Activated naive CD8-positive, alpha-beta T cell treated with anti-CD3 and anti-CD28 coated beads for 36 hours (primary cell): ENCODE measurements at places on chromosomes 6 and 20. TPM values are rescaled to one million over a fixed set of nuclear protein-coding genes. Genes with fewer than 3 reads are reported as not detected.

DNA sequence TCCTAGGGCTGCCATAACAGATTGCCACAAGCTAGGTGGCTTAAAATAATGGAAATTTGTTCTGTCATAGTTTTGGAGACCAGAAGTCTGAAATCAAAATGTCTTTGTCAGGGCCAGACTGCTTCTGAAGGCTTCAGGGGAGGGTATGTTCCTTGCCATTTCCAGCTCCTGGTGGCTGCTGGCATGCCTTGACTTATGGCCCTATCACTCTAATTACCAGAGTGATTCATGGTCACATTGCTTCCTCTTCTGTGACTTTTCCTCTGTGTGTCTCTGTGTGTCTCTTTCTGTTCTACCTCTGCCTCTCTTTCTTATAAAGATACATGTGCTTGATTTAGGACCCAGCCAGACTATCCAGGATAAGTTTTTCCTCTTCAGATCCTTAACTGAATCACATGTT lies 635.2 kb upstream of the IMPG1 start:
- H3K4me3 ChIP-seq = no peak overlapping the region
- H3K36me3 ChIP-seq = no peaks in the 10 kb centered on the region
- H3K27me3 ChIP-seq = no peaks in the 10 kb centered on the region
- DNase-seq = no peak

GRCh38 chr6:104418125-104418524 lies 441.6 kb downstream of the HACE1 start:
- H3K27ac ChIP-seq = no peak overlapping the region
- H3K27me3 ChIP-seq = peaks cover 5% of the 10 kb centered on the region
- H3K4me3 ChIP-seq = no peak overlapping the region
- DNase-seq = no peak
- no peaks in the 10 kb centered on the region for H3K36me3 ChIP-seq
- no peaks in the 10 kb centered on the region for H3K4me1 ChIP-seq

DNA sequence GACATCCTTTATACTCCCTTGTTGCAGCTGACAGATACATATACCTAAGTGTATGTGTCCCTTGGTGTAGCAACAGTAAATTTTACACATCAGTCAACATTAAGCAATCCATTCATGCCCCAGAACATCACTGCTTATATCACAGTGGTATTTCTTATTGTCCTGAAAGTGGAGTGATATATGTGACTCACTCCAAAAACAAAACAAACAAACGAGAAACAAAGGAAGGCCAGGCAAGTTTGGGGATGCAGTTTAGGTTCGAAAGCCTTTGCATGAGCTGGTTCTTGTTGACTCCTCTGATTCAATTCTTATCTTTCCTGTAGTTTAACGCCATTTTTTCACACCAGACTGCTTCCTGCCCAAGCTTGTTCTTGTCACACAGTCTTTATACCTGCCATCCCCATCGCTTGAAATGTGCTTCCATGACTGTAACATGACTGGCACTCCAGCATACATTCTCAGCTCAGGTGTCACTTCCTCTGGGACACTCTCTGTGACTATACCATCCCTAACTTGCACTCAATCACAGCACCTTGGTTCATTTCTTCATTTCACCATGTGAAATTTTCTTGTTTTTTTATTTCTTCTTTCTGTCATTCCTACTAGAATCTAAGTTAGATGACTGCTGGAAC lies 125.0 kb upstream of the TSHZ2 start:
- no peak overlapping the region for H3K27ac ChIP-seq
- no peaks in the 10 kb centered on the region for H3K4me1 ChIP-seq
- H3K27me3 ChIP-seq = peaks cover 10% of the 10 kb centered on the region
- no peaks in the 10 kb centered on the region for H3K36me3 ChIP-seq
- DNase-seq = no peak

CAP2 gene
- total RNA-seq = not detected

DNA sequence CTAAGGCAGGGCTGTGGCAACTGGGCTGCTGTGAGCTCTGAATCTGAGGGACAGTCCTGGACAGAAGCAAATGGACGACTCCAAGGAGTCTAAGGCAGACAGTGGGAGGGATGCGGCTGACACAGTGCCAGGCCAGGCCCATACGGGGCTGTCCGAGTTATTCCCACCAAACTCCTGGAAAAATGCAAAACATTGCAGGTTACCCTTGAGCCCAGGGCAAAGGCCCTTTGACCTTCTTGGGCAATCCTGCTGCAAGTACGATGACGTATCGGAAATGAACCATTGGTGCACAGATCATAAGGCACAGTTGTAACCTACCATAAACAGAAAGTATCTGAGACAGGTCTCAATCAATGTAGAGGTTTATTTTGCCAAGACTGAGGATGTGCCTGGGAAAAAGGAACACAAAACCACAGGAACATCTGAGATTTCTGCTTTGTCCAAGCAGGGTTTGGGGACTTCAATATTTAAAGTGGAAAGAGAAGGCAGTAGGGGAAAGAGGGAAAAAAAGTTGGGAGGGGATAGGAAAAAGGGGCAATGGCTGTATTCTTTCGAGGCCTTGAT lies 118.9 kb downstream of the DACT2 start:
- H3K27me3 ChIP-seq = peaks cover 7% of the 10 kb centered on the region
- DNase-seq = no peak
- no peak overlapping the region for H3K4me3 ChIP-seq
- H3K4me1 ChIP-seq = no peaks in the 10 kb centered on the region
- H3K27ac ChIP-seq = no peak overlapping the region
- H3K36me3 ChIP-seq = no peaks in the 10 kb centered on the region

GRCh38 chr20:34704177-34705007 lies at the start of gene TP53INP2:
TP53INP2 (plus strand) TSS chr20:34704344; CDS start chr20:34708740, 4,396 bp downstream.
- H3K36me3 ChIP-seq = no peaks in the 10 kb centered on the region
- H3K4me1 ChIP-seq = peaks cover 20% of the 10 kb centered on the region
- peaks cover 10% of the 10 kb centered on the region for H3K27me3 ChIP-seq

GRCh38 chr6:129565366-129565765 lies 144.6 kb downstream of the ARHGAP18 start:
- DNase-seq = no peak
- H3K4me3 ChIP-seq = no peak overlapping the region
- no peak overlapping the region for H3K27ac ChIP-seq
- H3K36me3 ChIP-seq = peaks cover 2% of the 10 kb centered on the region

GRCh38 chr6:104162036-104162669 lies 697.6 kb downstream of the HACE1 start:
- H3K27me3 ChIP-seq = no peaks in the 10 kb centered on the region
- H3K36me3 ChIP-seq = no peaks in the 10 kb centered on the region
- no peak for DNase-seq
- no peak overlapping the region for H3K27ac ChIP-seq
- no peaks in the 10 kb centered on the region for H3K4me1 ChIP-seq

GRCh38 chr6:108585359-108585758 lies 24.6 kb downstream of the FOXO3 start:
- H3K4me3 ChIP-seq = no peak overlapping the region
- H3K27ac ChIP-seq = no peak overlapping the region
- H3K27me3 ChIP-seq = no peaks in the 10 kb centered on the region
- H3K4me1 ChIP-seq = peaks cover 55% of the 10 kb centered on the region
- peaks cover 2% of the 10 kb centered on the region for H3K36me3 ChIP-seq

RIMS4 gene
- total RNA-seq = not detected

DNA sequence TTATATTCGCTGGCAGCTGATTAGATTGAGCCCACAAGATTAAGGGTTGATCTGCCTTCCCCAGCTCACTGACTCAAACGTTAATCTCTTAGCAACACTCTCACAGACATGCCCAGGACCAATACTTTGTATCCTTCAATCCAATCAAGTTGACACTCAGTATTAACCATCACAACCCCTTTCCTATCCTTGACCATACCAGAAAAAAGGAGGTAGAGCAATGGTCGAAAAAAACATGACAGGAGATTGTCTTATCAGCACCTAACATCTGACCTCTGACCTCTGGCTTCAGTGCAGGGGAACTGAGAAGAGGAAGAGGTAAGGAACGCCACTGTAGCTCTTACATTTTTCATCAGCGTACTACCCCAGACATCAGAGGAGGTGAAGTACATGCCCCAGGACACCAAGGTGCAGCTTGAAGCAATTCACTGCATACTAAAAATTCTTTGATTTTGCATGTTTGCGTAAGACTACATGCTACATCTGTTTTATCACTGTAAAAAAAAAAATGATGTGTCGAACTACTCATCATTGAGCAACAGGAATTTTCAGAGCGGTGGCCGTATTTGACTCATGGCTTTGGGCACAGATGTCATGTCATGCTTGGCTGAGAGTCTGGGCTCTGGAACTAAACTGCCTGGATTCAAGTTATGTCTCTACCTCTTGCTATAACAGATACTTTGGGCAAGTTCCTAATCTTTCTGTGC lies 188.0 kb upstream of the TAB2 start:
- H3K4me3 ChIP-seq = no peak overlapping the region
- H3K36me3 ChIP-seq = peaks cover 46% of the 10 kb centered on the region
- peaks cover 43% of the 10 kb centered on the region for H3K4me1 ChIP-seq
- DNase-seq = no peak

DNA sequence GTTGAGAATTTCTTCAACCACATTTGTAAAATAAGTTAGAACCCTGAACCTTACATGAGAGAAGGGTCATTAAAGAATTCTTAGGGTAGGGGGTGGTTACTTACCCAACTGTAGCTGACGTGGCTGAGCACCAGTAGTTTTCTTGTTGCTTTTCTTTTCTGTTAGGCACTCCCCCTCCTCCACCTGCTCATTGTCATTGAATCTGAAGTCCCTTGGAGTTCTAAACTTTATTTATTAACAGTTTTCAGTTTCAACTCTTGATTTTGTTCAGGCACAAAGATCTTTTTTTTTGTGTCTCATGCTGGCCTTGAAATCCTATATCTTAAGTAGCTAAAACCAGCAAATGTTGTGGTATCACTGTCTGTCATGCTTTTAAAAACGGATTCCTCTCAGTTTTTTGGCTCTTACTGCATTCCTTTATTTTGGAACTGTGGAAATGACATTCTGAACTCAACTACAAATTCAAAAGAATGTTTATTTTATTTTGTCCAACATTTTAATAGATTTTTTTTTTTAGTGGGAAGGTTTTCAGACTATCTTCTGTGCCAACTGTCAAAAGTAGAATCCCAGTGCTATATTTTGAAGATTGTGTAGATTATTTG lies 465.2 kb downstream of the PHF3 start:
- H3K4me1 ChIP-seq = no peaks in the 10 kb centered on the region
- H3K36me3 ChIP-seq = no peaks in the 10 kb centered on the region
- no peak overlapping the region for H3K27ac ChIP-seq

CCN6 gene
- total RNA-seq = 0.30 TPM

DNA sequence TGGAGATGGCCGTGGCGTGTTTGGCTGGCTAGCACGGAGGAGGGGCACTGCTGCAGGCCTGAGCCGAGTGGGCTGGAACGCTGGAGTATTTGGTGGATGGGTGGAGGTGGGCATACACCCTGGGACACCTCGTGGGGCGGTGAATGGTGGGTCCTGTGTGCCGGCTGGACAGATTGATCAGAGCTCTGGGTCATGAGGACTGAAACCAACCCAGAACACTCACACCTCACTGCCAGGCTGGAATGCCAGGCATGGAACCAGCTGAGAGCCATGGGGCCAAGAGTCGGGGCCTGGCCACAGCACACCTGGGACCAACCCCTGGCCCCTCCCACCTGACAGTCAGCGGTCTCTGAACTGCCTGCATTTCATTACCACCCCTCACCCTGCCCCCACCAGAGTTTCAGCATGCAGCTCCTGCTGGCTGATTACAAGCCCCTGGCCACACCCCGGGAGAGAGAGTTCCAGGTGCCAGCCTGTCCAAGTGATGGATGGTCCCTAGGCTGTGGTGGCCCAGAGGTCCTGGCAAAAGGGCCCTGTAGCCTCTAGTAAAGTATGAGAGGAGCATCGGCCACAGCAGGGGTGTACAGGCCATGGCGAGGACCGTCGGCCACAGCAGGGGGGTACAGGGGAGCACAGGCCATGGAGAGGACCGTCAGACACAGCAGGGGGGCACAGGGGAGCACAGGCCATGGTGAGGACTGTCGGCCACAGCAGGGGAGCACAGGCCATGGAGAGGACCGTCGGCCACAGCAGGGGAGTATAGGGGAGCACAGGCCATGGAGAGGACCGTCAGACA lies 3.3 kb downstream of the NPBWR2 start:
- H3K36me3 ChIP-seq = no peaks in the 10 kb centered on the region
- H3K27ac ChIP-seq = no peak overlapping the region
- no peak overlapping the region for H3K4me3 ChIP-seq
- no peak for DNase-seq
- H3K27me3 ChIP-seq = peaks cover 23% of the 10 kb centered on the region

- no peaks in the 10 kb centered on the region for H3K4me1 ChIP-seq
- H3K27me3 ChIP-seq = no peaks in the 10 kb centered on the region
- no peak overlapping the region for H3K27ac ChIP-seq
- DNase-seq = no peak
These were observed 132.6 kb downstream of the LCA5 start for GRCh38 chr6:79404677-79405076.

MCUR1 gene
- 45.5 TPM for total RNA-seq

DNA sequence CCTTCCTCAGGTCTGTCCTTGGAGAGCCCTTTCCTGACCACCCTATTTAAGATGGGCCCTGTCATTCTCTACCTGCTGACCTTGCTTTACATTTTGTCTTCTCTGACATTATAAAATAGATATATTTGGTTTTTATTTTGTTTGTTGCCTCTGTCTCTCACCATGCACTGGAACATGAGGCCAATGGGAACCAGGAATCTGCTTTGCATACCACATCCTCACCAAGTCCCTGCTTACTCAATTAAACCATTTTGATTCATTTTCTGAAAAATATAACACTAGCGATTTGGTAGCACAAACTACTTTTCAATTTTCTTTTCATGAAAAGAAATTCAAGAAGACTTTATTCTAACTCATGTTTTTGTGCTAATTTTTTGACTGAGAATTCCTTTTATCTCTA lies 32.8 kb upstream of the POPDC3 start:
- H3K27ac ChIP-seq = no peak overlapping the region
- no peak overlapping the region for H3K4me3 ChIP-seq
- peaks cover 13% of the 10 kb centered on the region for H3K27me3 ChIP-seq
- H3K4me1 ChIP-seq = peaks cover 4% of the 10 kb centered on the region
- no peak for DNase-seq

OR2J3 gene
- total RNA-seq = not detected

DNA sequence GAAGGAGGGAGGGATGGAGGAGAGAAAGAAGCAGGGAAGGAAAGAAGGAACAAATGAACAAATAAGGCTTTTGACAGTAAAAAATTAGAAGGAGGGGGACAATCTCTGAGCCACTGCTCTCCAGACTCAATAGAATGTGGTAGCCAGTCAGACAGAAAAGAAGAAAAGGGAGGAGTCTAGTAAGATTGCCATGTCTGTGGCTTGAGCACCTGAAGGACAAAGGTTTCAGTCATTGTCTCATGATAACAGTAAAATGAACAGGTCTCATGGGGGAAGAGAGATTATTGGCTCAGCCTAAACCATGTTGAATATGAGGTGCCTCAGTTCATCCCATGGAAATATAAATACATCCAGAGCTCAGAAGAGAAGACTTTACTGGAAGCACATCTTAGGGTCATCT lies 14.0 kb upstream of the LOC128125822 start:
- H3K4me1 ChIP-seq = no peaks in the 10 kb centered on the region
- H3K27ac ChIP-seq = no peak overlapping the region
- DNase-seq = no peak

HLA-DOA gene
- total RNA-seq = 9.8 TPM

DNA sequence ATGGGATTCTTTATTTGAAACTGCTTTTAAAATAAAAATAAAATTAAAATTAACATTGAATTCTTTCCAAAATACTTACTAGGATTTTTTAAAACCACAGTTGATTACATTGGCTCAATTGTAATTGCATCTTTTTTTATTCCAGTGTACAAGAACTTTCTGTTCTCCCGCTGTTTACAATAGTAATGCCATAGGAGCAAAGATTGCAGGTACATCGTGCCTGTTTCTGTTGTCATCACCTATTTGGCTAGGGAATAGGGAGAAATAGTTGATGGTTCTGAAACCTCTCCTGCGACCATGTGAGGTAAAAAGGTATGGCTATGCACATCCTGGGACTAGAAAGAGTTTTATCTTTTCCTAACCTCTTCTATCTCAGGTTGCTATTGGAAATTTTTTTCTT lies 28.2 kb upstream of the RHAG start:
- no peak for DNase-seq
- H3K4me3 ChIP-seq = no peak overlapping the region
- H3K4me1 ChIP-seq = no peaks in the 10 kb centered on the region
- H3K27ac ChIP-seq = no peak overlapping the region
- no peaks in the 10 kb centered on the region for H3K36me3 ChIP-seq
- no peaks in the 10 kb centered on the region for H3K27me3 ChIP-seq
